ENCODE measurements at places on chromosomes 2 and 18. TPM values are rescaled to one million over a fixed set of nuclear protein-coding genes. Genes with fewer than 3 reads are reported as not detected.

The SPATA3 gene
- total RNA-seq, result not detected

The ZNF804A gene
- total RNA-seq, result not detected

The KIAA2012 gene
- not detected for total RNA-seq

The ABCG8 gene
- not detected for total RNA-seq

DNA sequence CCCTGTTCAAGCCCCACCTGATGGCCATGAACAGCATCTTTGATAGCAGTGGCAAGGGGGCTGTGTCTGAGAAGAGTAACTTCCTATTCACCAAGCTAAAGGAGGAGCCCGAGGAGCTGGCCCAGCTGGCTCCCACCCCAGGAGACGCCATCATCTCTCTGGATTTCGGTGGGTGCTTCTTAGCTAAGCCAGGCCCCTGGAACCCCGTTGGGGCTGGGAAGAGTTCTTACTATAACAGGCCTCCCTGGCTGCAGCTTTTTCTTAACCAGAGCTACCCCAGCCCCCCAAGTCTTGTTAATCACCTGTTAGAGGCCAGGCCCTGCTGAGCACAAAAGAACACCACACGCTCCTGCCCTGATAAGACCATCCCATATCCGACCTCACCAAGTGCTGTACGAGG, 79.4 kb downstream of the EPAS1 start:
- no peak overlapping the region for H3K27ac ChIP-seq
- no peaks in the 10 kb centered on the region for H3K27me3 ChIP-seq
- DNase-seq, result no peak
- H3K4me1 ChIP-seq, result peaks cover 67% of the 10 kb centered on the region
- H3K36me3 ChIP-seq, result peaks cover 11% of the 10 kb centered on the region
- H3K4me3 ChIP-seq, result no peak overlapping the region

GRCh38 chr2:184849516-184849915, 251.2 kb downstream of the ZNF804A start:
- H3K27ac ChIP-seq, result no peak overlapping the region
- H3K27me3 ChIP-seq, result no peaks in the 10 kb centered on the region
- H3K4me1 ChIP-seq, result no peaks in the 10 kb centered on the region
- DNase-seq, result no peak
- H3K36me3 ChIP-seq, result no peaks in the 10 kb centered on the region
- no peak overlapping the region for H3K4me3 ChIP-seq

GRCh38 chr18:2135309-2135708, 436.0 kb downstream of the METTL4 start:
- DNase-seq, result no peak
- no peaks in the 10 kb centered on the region for H3K4me1 ChIP-seq
- no peaks in the 10 kb centered on the region for H3K36me3 ChIP-seq

GRCh38 chr18:75208836-75209128, 157 bp downstream of the PTGR3 start:
- peaks cover 33% of the 10 kb centered on the region for H3K4me1 ChIP-seq
- no peaks in the 10 kb centered on the region for H3K36me3 ChIP-seq
- no peaks in the 10 kb centered on the region for H3K27me3 ChIP-seq
- DNase-seq, result peak; percentile 57

GRCh38 chr2:38076710-38077430, 919 bp upstream of the CYP1B1 start:
- peaks cover 29% of the 10 kb centered on the region for H3K27me3 ChIP-seq
- H3K36me3 ChIP-seq, result no peaks in the 10 kb centered on the region
- H3K4me1 ChIP-seq, result peaks cover 24% of the 10 kb centered on the region
- H3K27ac ChIP-seq, result peak overlapping the region; percentile 90
- peak overlapping the region; percentile 66 for H3K4me3 ChIP-seq

DNA sequence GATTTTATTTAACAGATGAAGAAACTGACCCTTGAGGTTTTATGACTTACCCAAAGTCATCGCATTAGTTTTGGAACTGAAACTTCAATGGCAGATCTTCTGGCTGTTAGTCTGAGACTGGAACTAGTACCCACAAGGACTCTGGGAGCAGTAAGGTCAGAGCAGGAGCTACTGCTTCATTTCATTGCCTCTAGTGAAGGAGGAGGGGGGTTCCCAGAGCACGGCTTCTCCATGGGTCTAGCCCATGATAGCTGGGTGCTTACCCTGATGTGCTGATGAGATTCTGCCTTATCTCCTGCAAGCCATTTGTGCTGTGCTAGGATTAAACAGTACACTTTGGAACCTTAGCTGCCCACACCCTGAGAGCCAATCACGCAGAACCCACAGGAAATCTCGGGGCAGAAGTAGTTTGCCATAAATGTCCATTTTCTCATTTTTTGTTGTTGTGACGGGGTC, 5.4 kb upstream of the RNASEH1 start:
- no peak overlapping the region for H3K27ac ChIP-seq
- H3K36me3 ChIP-seq, result no peaks in the 10 kb centered on the region

- no peaks in the 10 kb centered on the region for H3K27me3 ChIP-seq
- H3K4me1 ChIP-seq, result no peaks in the 10 kb centered on the region
- H3K36me3 ChIP-seq, result no peaks in the 10 kb centered on the region
- DNase-seq, result no peak
- no peak overlapping the region for H3K4me3 ChIP-seq
- H3K27ac ChIP-seq, result no peak overlapping the region
Measured at GRCh38 chr2:221845021-221845365, 272.9 kb upstream of the EPHA4 start.

Measured in heart right ventricle (tissue), 16 donors.